ENCODE measurements at places on chromosomes 16 and 17.
A peak's percentile ranks its signal among the peaks of the same experiment; 100 is the strongest.

DNA sequence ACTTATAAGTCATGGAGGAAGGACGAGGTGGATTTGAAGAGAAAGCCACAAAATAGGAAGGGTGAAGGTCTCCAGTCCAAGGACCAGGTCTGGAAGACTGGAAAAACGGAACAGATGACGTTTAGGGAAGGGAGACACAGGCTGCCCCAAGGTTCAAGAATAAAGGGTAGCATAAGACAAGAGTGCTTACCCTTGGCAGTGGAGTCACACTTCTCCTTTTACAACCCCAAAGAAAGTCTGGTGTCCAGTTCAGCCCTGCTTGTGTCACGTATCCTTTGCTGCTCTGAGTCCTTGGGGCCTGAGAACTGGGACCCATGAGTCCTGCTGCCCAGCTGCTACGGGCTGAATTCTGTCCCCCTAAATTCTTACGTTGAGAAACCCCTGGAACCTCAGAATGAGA lies 13.0 kb upstream of the GGA2 start:
- no peak for DNase-seq

DNA sequence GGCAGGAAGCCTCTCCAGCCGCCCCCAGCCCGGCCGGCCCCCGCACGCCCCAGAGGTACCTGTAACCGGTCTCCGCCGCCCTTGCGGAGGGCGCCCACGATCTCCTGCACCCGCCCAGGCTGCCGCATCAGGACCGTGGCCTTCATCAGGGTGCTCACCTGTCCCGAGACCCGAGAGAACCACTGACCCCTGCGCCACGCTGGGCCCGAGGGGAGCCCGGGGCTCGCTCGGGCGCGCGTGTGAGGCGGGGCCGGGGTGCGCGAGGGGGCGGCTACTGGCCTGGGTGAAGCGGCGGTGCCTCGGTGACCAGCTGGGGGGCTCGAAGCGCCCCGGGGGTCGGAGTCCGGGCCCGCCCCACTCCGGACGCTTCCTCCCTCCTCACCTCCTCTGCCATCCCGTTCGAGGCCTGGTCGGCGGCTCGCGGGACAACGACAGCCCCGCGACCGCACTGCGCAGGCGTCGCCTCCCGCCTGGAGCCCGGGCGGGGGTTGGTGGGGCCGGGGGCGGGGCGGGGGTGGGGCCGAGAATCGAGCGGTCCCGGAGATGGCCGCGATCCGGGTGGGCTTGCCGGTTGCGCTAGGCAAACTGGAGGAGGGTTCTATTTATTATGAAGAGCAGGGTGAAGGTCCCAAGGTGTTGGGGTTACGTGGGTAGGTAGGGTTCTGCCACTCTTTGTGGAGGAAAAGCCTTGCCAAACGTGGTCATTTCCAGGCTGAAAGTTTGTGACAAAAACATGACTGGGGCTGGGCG lies at the start of gene NT5C3B:
Gene NT5C3B (minus strand): TSS at position 433 of the 750 bp plus-strand sequence. CDS start 39 bp downstream, at position 394.
- DNase-seq, result peak; percentile 51

DNA sequence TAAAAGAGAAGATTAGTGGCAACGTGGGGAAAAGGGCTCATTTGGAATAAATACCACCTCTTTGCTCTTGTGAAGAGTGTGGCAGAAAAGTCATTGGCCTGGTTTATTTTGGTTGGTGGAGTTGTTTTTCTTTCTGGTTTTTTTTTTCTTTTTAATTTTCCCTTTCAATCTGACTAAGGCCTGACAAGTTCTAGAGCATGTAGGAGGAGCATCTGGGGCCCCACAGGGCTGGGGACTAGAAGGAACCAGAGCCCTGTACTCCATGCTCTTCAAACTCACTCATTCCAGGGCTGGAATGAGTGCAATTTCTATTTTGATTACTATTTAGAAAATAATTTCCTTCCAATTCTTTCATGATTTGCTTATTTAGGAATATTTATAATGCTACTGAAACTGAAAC lies 13.3 kb downstream of the IRX5 start:
- DNase-seq, result no peak

DNA sequence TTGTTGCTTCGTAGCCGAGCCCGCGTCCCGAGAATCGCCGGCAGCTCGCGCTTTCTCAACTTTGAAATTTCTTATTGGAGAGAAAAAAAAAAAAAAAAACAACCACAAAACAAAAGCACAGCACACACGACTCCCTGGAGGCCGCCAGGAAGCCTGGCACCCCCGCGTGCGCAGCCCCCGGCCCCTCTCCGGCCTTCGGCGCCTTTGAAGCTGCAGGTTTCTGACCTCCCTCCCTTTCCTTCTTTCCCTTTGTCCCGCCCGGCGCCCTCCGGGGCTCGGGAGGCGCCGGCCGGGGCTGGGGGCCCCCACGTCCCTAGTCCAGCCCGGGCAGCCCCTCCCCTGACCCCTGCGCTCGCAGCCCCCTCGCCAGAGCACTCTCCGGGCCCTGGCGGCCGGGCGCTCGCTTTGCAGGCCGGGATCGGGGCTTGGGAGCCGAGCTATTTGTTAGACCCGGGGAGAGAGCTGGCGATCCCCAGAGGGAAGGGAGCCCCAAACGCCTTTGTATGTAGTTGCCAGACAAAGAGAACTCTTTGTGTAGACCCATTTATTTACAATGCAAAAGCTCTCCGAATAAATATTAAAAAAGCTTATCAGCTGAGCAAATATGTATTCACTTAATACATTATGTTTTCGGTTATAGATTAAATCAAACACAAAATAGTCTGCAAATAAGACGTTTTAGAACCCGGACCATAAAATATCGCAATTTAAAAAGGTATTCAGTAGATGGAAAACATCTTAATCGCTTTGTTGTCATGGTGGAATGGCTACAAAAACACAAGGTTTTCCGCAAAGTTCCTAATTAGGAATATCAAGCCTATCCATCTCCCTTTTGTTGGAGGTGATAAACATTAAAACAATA lies 2.3 kb downstream of the BAHCC1 start:
- DNase-seq, result no peak

DNA sequence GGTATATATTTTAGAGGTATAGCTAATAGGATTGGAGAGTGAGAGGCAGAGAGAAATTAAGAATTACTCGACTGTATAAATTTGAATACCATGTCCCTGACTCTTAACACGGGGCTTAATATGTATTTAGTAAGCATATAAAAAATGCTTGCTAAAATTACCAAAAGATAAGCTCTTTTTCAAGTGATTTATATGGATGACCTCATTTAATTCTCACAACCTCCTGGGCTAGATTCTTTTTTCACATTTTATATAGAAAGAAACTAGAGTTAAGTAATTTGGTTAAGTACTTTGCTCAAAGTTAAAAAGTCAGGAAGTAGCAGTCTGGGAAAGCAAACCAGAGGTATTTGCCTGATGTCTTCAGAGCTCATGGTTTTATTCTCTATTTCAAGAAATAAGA lies 963.5 kb upstream of the SOX9 start:
- no peak for DNase-seq

DNA sequence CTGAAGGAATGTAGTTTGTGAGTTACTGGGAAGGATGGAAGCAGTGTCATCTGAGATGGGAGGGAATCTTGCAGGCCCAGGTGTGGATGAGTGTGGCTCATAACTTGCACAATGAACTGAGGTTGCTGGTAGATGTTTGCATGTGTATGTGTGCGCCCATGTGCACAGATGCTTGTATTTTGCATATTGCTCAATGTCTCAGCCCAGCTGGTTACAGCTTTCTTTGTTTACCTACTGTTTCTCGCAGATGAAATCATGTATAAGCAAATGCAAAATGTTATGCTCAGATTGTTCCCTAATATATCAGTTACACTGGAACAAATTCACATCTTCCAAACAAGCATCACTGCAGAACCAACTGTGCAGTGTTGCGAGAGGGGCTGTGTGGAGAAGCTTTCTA lies 452.2 kb upstream of the EEF2KMT start:
- no peak for DNase-seq

- DNase-seq, result no peak
Observed at GRCh38 chr17:42068979-42069378, 18.6 kb upstream of the C17orf113 start.

DNA sequence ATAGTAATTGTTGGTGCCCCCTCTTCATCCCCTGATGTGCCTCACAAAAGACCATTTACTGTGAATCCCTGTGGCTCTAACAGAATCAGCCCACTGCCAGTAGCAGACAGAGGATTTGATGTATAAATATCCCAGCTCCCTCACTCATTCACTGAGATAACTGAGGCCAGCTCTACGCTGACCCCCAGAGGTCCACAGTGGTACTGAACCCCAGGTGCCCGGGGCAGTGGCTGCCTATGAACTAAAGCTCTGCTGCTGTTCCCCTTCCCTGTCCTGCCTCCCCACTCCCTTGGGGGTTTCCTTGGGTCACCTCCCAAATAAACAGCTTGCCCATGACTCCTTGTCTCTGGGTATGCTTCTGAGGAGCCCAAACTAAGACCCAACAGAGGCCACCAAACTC lies 295.8 kb downstream of the FOXL1 start:
- no peak for DNase-seq

DNA sequence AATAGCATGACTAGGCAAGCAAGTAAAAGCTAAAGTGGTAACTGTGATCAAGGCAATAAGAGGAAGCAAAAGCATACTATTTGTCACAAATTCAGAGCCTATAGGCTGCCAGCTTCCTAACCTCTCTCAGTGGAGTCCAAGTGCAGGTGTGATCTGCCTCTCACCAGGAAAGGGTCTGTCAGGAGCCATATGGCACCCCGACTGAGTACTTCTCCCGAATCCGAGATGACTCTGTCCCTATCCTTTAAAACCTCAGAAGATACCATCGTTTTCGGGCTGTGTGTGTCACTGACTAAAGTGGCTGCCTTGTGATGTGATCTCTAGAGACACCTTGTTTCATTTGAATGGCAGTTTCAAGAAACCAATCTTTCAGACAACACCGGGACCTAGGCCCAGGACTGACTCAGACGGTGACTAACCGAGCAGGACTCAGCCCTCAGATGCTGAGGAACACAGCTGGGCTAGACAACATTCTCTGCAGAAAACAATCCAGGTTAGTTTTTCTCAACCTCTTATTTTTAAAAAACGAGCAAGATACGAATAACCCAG lies 63.6 kb downstream of the SMG6 start:
- DNase-seq, result no peak

DNA sequence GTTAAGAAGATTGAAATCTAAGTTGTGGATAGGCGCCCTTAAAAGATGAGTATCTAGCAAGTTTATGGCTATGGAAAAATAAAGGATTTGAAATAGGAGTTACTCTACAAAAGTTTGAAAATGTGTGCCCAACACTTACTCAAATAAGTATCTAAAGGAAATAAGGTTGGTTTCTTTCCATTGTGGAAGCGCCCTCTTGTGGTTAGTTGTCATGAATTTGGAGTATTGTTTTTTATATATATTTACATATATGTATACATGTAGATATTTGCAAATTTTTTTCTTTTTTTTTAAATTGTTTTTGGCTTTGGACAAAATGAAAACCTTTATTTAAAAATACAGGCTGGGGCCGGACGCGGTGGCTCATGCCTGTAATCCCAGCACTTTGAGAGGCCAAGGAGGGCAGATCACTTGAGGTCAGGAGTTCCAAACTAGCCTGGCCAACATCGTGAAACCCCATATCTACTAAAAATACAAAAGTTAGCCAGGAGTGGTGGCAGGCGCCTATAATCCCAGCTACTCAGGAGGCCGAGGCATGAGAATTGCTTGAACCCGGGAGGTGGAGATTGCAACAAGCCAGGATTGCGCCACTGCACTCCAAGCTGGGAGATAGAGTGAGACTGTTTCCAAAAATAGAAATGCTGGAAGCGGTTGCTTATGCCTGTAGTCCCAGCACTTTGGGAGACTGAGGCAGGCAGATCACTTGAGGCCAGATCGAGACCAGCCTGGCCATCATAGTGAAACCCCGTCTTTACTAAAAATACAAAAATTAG lies 24.0 kb upstream of the VPS4A start:
- peak; percentile 26 for DNase-seq

DNA sequence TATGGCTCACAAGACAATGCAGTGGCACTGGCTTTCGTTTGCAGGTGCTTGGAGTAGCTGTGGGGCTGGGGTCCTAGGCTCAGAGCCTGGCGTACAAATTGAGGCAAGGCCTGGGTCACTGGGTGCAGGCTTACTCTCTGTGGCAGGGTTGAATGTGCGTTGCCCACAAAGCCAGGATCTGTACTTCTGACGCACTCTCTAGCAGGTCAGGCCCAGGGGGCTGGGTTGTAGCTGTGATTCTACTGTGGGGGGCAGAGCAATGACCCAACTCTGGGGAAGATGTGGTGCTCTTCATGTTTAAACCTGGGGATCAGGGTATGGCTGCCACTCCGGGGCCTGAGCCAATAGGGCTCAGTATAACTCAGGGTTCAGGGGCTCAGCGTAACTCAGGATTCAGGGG lies 6.4 kb upstream of the PRSS21 start:
- DNase-seq, result no peak

- no peak for DNase-seq
Observed at GRCh38 chr17:38606646-38607611, 1.2 kb upstream of the SRCIN1 start.

GRCh38 chr16:11050944-11051343 lies 106.6 kb downstream of the CLEC16A start:
- DNase-seq, result no peak

- DNase-seq, result no peak
Observed at GRCh38 chr16:26647870-26648269, 418.9 kb upstream of the C16orf82 start.

GRCh38 chr17:61058066-61058465 lies 341.6 kb upstream of the TBX2 start:
- DNase-seq, result no peak

DNA sequence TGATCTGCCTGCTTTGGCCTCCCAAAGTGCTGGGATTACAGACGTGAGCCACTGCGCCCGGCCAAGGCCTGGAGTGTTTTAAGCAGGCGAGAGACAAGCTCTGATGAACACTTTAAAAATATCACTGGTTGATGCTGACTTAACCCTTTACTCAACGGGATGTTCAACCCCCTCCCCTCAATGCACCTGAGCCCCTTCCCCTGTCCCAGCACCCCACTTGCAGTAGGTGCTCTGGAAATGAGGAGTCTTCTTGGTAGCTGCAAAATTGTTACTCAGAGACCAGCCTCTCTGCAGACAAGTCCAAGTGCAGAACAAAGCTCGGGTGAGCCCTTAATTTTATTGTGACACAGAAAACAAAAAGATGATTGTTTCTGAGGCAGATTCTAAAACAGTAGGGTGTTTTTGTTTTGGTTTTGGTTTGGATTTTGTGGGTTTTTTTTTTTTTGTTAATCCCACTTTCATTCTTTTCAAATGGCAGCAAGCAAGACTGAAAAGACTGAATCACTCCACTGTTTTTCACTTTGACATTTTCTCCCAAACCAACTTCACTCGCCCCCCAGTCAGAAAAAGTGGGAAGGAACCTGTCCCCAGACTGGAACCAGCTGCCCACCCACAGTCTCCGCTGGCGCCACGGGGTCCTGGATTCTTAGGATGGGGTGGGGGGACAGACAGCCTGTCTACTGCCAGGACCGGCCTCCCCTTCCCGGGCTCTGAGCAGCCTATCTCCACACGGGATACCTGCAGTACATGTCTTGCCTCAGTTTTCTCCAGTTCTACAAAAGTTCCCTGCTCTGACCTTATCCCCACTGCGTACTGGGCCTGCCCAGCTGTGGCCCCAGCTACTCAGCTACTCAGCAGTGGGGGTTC lies 5.2 kb upstream of the PLLP start:
- DNase-seq, result no peak

GRCh38 chr16:55282441-55282840 lies 41.6 kb upstream of the IRX6 start:
- DNase-seq, result no peak

Data from stimulated activated CD4-positive, alpha-beta T cell treated with anti-CD3 and anti-CD28 coated beads, Interleukin-1b, Interleukin-23, amount 100 ng/mL, for 24 hours (primary cell).